Stimulated activated CD4-positive, alpha-beta T cell treated with anti-CD3 and anti-CD28 coated beads, Interleukin-12 subunit alpha, Interleukin-12 subunit beta, amount 100 ng/mL, for 4 hours (primary cell): ENCODE measurements at places on chromosomes 4 and X.
A peak's percentile ranks its signal among the peaks of the same experiment; 100 is the strongest.

GRCh38 chrX:48461830-48462229, 8.2 kb downstream of the SLC38A5 start:
- no peak for DNase-seq

GRCh38 chrX:9357518-9358114, 107.2 kb upstream of the TBL1X start:
- DNase-seq: no peak

DNA sequence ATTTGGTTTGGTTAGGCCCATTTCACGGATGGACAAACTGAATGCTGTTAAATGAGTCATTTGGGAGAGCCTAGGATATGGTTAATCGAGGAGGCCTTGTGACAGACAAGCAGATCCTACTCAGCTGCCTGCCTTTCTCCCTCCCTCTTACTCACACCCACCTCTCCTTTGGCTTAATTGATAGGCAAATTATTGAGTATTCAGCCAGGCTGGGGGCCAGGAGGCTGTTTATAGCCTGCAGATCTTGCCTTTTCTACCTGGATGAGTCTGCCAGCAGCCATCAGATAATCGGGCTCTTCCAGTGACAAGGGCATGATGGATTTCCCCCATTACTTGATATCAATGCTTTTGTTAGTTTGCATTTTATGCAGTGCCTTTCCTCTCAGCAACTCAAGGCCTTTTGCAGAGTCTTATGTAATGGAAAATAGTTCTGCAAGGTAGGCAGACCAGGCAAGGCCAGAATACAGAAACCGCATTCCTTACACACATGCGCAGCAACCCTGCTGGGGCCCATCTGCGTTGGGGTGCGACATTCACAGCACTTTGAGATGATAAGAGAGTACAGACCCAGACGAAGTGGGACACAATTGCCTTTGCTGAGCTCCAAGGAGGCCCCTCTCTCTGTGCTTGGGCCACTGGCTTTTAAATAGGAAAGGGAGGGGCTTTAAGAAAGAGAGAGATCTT, 96.2 kb upstream of the ATP6AP2 start:
- DNase-seq: no peak

GRCh38 chrX:72349190-72349589, 43.5 kb upstream of the CITED1 start:
- no peak for DNase-seq

GRCh38 chrX:39426101-39426500, 624.8 kb downstream of the MID1IP1 start:
- DNase-seq: no peak

- DNase-seq: no peak
Measured at GRCh38 chr4:123166023-123166422, 230.6 kb upstream of the SPRY1 start.

GRCh38 chrX:54484666-54485065, 11.4 kb downstream of the FGD1 start:
- no peak for DNase-seq

- DNase-seq: no peak
Measured at GRCh38 chr4:55546506-55546755, 278 bp downstream of the CLOCK start.

GRCh38 chrX:119729408-119730201, 28.8 kb upstream of the SOWAHD start:
- DNase-seq: peak; percentile 51

- no peak for DNase-seq
Measured at GRCh38 chr4:181549576-181550188, 693.5 kb upstream of the TENM3 start.

DNA sequence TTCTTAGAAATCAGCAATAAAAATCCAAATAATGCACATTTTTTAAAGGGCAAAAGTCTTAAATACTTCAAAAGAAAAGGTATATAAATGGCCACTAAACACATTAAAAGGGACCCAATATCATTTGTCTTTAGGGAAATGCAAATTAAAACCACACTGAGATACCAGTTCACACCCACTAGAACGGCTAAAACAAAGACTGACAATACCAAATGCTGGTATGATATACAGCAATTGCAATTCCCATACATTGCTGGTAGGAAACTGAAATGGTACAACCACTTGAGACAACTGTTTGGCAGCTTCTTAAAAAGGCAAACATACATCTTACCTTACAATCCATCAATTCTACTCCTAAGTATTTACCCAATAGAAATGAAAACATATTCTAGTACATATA, 33.7 kb downstream of the CAMK2D start:
- no peak for DNase-seq

GRCh38 chrX:3717742-3718420, 4.4 kb upstream of the PRKX start:
- DNase-seq: no peak

GRCh38 chrX:20361890-20362262, 95.2 kb upstream of the RPS6KA3 start:
- no peak for DNase-seq

GRCh38 chr4:159484864-159485263, 382.0 kb downstream of the RAPGEF2 start:
- DNase-seq: no peak

- DNase-seq: no peak
Measured at GRCh38 chr4:6968496-6968895, 58.9 kb downstream of the TBC1D14 start.

GRCh38 chr4:188414441-188414840, 275.2 kb downstream of the TRIML1 start:
- no peak for DNase-seq

- no peak for DNase-seq
Measured at GRCh38 chr4:182056866-182057265, 186.3 kb upstream of the TENM3 start.

DNA sequence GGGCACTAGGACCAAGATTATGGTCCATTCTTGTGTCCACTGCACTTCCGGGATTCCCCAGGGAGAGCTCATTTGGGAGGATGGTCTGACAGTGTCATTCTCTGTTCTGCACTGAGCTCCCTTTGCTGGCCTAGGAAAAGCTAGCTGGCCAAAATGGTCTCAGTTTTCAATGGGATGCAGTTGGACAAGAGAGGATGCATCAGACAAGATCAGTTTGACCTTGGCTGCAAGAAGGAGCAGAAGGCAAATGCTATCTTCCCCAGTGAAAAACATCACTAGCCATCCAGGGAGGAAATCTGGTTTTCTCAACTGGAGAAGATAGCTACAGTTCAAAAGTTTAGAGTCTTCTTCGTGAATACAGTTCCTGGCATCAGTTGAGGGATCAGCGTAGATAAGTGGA, 221.1 kb downstream of the PTTG2 start:
- no peak for DNase-seq

DNA sequence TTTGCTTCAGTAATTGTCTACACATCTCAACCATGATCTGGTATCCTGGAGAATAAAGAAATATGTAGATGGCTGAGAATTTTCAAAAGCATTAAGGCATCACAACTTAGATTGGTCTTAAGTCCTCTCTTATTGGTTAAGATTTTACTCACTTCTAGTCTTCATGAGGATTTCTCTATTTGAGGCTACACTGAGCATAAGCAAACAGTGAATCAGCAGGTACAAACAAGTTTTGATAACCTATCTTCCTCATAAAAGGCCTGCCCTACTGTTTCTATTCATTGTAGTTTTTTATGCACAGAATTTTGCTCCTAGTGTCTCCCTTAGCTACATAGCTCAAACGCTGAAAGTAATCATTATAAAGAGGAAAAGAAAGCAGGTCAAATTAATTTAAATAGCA, 460.7 kb upstream of the RPS6KA3 start:
- DNase-seq: no peak

- no peak for DNase-seq
Measured at GRCh38 chrX:130085551-130086446, 24.5 kb downstream of the ELF4 start.

GRCh38 chr4:149951152-149951900, 126.9 kb upstream of the DCLK2 start:
- no peak for DNase-seq

GRCh38 chr4:102217345-102217744, 127.9 kb downstream of the SLC39A8 start:
- DNase-seq: no peak

GRCh38 chr4:113125418-113125817, 76.0 kb downstream of the ANK2 start:
- no peak for DNase-seq

DNA sequence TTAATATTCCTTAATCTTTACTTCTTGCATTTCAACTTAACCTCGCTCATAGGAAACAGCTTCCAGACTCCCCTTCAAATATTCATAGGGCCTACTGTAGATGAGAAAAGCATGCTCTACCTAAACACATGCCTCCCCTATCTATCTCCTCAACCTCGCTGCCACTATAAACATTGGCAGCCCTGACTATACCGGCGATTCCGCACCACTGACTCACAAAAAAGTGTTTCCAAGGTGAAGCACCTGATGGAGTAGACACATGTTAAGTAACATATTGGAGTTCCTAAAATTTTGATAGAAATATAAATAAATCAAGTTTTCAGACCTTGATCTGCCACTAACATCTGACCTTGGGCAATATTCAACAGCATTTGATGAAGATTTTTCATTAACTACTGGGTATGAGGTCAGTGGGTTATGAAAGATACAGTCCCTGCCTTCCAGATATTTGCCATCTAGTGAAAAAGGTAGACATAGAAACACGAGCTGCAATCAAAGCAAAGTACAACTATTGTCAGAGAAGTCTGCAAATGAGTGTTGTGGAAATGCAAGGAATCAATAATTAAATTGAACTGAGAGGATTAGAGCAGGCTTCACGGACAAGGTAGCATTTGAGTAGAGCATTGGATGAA, 184.2 kb downstream of the MAML3 start:
- no peak for DNase-seq

DNA sequence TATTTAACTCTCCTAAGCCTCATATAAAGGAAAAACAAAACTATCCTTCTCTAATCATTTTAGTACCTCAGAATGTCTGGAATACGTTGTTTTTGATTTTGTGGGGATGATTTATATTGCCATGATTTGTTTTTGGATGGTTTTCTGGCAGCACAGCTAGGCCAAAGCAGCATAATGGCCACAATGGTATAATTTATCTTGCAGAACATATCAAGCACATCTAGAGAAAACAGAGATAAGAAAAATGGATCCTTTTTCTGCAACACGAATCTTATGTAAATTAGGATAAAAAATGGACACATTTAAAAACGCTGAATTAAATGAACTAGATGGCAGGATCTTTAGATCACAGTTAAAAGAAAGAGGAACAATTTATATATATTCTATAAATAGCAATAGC, 269.9 kb upstream of the FAT4 start:
- no peak for DNase-seq

- no peak for DNase-seq
Measured at GRCh38 chr4:165440415-165441158, 61.8 kb downstream of the CPE start.

DNA sequence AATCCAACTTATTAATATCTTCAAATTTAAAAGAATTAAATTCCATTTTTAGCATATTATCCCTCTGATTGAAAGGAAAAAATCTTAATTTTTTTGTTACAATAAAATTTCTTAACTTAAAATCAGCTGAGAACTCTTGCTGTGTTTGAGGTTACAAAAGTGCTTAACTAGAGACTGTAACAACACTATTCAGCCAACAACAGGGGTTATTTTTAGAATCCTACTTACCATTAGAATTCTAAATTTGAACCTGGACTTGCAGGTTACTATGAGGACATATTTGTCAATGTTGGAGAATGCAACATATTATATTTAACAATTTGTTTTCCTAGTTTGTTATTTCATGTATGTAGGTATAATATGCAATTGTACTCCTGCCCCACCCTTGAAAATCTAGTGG, 238.1 kb upstream of the CXXC4 start:
- no peak for DNase-seq

DNA sequence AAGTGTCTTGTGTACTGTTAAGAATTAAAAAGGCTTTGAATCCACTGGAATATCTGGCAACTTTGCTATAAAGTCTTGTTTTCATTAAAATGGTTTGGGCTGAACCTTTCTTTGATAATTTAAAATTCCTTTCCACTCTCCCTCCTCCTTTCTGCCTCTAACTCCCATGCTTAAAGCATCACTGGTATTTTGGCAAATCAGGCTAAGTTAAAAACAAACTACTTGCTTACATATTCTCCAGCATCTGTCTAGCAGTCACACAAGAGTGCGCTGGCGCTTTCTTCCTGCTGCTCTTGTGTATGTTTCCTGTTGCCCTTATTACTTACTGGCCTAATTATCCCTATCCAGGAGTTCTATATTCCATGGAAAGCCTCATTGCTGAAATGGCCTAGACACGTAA, 136.6 kb downstream of the VEGFC start:
- no peak for DNase-seq

GRCh38 chr4:128450326-128451120, 162.9 kb upstream of the PGRMC2 start:
- no peak for DNase-seq

GRCh38 chr4:76690906-76691275, 207.1 kb downstream of the SOWAHB start:
- DNase-seq: no peak

GRCh38 chr4:12615822-12616221, 868.3 kb downstream of the RAB28 start:
- no peak for DNase-seq

DNA sequence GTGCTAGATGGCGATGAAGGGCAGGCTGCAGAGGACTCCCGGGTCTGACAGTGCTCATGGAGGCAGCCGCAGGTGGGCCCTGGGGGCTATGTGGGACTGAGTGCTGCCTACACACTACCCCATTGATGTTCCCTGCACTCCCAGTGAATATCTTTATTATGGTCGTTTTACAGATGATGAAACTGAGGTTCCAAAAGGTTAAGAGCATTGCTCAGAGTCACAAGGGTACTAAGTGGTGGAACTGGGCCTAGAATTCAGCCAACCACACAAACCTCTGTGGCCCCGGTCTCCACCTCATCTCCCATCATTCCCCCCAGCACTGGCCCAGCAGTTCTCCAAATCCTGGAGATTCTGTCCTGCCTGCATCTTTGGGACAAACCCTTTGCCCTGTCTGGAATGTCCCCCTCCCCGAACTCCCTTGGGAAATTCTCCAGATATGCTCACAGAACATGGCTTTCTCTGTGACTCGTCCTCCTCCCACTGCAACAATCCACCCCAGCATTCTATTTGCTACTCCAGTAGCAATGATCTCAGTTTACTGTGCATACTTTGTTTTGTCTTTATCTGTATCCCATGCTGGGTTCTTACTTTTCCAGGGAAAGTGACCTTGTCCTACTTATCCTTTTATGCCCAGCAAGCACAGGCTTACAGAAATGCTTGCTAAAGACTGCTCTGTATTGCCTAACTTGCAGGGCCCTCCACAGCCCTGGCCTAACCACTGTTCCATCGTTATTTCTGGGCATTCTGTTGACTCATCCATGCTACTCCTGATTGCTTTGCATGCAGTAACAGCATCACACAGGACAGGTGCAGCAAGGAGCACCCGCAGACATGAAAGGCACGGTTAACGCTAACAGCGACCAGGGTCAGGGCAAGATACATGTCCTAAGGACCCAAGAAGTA, 14.0 kb downstream of the PNMA6F start:
- no peak for DNase-seq

GRCh38 chr4:73844806-73845205, 8.3 kb upstream of the PF4V1 start:
- no peak for DNase-seq
